ENCODE measurements at places on chromosomes 1 and 21. TPM values are rescaled to one million over a fixed set of nuclear protein-coding genes. Genes with fewer than 3 reads are reported as not detected.

GRCh38 chr1:205374210-205375078, 17.7 kb upstream of the KLHDC8A start:
- no peak for DNase-seq

DNA sequence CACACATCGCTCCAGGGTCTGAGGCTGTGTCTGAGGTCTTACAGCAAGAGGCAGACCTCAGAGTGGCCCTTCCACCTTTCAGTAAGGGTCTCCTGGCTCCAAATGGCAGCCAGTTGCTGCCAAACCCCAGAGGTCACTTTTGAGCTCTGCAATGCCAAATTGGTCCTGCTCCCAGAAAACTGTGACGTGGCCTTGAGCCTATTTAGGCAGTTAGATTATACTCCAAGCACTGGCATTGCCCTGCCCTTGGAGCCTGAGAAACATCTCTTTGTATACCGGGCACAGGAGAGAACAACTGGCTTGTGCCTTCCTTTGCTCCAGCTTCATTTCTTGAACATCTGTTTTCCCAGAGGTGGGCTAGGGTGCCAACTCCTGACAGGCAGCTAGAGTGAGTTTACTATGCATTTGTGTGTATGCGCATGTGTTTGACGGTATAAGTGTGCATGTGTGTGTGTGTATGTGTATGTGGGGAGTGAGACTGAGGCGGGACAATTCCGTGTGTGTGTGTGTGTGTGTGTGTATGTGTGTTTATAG, 134.5 kb downstream of the IER5 start:
- no peak for DNase-seq

DNA sequence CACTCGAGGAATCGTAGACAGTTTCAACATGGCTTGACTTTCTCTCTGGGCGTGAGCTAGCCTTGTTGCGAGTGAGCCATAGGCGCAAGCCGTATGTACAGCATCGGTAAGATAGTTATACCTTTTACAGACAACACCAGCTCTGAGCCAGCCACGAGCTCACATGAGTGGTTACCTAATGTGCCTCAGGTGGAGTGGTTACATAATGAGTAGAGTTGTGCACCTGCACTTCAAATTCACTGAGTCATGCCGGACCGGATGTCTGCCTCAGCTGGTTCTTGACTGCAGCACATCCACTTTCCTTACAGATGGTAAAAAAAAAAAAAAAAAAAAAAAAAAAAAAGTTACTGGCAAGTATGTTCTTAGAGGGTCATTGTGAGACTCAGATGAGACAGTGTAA, 360.4 kb upstream of the NR5A2 start:
- no peak for DNase-seq

The OR2L5 gene
- not detected for total RNA-seq

DNA sequence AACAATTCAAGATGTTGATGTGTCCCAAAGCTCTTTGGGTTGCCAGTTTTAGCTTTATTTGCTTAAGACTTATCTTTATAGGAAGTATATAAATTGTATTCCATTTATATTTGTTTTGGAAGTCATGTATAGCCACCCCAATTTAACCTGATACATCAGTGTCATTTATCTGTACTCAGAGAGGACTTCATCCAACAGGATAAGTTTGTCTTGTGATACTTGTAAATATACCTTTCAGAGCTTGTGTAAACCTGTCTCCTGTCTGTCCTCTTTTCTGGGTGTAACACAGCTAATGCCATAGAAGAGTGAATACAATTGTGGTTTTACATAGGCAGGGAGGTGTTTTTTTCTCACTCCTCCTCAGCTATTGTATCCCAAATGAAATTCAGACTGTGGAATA, 10.4 kb downstream of the PTGFR start:
- no peak for DNase-seq

DNA sequence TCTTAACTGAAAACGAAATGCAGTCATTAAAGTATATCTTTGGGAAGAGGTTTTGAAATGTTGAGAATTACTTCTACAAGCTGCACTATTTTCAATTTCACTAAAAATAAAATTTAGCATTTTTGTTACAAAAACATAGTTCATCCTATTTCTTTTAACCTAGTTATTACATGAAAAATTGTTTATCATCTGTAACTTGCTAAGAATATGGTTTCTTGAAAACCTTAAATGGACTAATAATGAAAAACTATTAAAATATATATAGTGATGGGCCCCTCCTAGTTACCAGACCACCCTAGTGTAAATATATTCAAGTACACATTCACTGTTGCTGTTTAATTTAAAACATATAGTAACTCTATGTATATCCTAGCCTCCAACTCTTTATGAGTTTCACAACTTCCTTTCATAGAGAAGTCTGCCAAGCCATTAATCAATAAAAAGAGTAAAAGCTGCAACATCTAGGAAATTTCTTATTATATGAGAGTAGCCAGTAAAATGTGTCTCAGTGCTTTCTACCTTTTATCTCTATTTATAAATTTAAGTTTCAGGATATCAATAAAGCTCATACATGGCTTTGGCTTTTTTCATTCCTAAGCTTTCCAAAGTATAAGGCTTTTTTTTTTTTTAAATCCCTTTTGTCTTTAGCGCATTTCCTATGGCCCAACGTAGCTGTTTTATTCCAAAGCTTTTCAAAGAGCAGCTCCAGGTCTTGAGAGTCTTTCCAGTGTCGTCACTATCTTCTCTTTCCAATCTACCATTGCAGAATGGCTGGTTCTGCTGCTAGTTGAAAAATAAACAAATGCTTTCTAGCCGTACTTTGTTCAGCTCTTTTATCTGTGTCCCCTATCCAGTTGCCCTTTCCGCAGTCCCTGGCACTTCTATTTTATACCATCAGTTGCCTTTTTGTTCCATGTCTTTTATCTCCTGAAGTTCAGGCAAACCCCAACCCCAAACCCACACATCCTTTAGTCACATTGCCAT, 6.5 kb downstream of the IRF2BP2 start:
- no peak for DNase-seq

DNA sequence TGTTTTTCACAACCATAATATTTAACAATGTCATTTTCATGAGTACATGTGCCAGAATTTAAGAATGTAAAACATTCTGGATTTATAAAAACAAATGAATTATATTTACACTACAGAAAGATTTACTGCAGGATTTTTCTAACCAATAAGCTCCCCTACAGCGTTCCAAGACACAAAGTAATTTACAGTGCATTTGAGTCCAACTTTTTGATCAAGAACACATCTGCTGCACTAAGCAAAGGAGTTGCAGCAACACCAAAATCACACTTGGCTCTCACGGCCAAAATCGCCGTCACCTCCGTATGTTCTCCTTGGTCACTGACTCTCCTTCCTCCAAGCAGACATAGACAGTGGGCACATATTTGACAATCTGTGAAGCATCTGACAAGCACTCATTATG, 7.7 kb downstream of the VPS26C start:
- no peak for DNase-seq

DNA sequence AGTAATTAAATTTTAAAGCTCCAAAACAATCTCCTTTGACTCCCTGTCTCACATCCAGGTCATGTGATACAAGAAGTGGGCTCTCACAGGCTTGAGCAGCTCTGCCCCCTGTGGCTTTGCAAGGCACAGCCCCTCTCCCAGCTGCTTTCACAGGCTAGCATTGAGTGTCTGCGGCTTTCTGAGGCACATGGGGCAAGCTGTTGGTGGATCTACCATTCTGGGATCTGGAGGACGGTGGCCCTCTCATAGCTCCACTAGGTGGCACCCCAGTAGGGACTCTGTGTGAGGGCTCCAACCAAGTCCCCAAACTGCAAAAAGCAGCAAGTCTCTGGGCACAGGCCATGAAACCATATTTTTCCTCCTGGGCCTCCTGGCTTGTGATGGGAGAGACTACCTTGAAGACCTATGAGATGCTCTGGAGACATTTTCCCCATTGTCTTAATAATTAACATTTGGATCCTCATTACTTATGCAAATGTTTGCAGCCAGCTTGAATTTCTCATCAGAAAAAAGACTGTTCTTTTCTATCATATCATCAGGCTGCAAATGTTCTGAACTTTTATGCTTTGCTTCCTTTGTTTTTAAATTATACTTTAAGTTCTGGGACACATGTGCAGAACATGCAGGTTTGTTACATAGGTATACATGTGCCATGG, 554.1 kb upstream of the OLFM3 start:
- DNase-seq = no peak

The C1orf226 gene
- total RNA-seq = not detected

The KIF26B gene
- 11.6 TPM for total RNA-seq

Measured in GM12878 (cell line).